ENCODE measurements at places on chromosomes 3 and 15.

GRCh38 chr3:141094790-141095545 is 43.8 kb downstream of the SPSB4 start:
- no peak for DNase-seq

GRCh38 chr3:170037463-170038433 is at the start of gene GPR160:
TSS of gene GPR160 (plus strand) at chr3:170037995. CDS start at chr3:170083973, 45,978 bp downstream.
- DNase-seq = peak; percentile 64

DNA sequence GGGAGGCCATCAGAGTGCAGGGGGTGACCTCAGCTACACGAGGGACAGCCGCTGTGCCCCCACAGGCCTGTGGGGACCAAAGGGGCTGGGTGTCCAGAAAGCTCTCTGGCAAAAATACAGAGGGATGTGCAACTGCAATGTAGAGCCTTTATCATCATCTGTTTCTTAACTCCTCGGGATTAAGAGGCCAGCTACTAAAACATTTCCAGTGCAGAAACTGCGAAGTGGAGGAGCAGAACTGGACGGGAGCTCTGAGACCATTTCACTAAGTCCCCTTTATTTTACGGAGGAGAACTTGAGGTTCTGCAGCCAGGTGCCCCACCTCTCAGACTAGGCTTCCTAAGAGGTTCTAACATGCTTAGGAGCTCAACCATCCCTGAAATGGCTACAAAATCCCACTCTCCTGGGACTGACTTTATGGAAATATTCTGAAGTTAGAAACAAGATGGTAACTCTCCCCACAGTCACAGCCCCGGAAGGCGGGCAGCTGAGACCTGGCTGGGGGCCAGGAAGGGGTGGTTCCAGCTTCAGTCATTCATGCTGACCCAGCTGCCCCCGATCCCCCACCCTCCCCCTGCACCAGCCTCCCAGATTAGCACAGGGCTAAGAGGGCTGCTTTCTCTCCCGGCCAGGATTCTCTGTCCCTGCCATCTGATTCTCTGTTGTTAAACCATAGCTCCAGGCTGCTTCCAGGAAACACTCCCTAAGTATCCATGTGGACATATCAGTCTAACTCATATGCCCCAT is 40.3 kb downstream of the UMPS start:
- DNase-seq = no peak

DNA sequence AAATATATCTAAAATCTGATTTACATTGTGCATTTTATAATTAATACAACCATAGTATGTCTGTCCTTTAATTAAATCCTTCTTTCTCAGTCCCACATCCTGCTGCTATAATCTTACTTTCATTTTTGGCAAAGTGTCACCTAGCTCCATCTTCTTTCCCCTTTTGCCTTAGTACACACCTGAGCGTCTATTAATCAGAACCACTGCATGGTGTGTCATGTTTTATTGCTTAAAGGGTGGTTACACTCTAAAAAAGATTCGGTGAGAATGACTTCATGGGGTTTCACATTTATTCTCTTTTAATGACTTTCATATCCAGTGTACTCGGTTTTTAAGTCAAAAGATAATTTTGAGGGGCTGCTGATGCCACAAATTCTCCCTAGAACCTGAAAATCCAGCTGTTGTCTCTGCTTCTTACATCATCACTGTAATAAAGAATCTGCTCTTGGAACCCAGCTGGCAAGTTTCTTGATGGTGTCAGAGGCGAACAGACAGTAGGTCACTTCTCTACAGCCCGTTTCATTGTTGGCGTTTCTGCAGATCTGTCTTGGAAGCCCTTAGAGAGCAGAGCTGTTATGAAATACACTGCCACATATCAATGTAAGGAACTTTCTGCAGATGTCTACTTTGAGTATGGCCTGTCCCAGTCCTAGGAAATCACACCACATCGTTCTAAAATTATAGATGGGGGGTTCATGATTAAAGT is 99.7 kb downstream of the TIGIT start:
- DNase-seq = no peak

GRCh38 chr3:123656691-123657090 is 71.8 kb upstream of the HACD2 start:
- DNase-seq = no peak

- peak; percentile 0 for DNase-seq
Measured at GRCh38 chr3:67389176-67389575, 265.2 kb downstream of the SUCLG2 start.

DNA sequence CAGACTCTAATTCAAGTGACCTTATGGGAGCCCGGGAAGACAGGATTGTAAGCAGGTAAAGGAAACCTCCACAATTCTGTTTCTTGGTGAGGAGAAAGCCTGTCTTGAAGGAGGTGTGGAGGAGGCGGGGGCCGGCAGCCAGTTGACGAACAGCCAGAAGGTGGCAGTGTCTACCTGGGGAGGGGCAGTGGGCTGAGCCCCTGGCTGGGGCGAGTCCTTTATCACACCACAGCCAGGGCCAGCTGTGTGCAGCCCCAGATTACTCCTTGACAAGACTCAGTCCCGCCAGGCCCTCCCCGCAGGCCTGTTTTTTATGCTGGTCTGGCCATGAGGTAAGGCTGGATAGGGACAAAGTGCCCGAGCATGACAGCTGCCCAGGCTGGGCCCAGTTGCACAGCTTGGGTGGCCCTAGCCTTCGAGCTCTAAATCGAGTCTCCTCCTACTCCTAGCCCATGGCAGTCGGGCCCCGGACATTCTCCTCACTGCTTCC is 40.9 kb upstream of the IDH2 start:
- peak; percentile 42 for DNase-seq

- DNase-seq = no peak
Measured at GRCh38 chr3:182596676-182597410, 196.5 kb upstream of the ATP11B start.

DNA sequence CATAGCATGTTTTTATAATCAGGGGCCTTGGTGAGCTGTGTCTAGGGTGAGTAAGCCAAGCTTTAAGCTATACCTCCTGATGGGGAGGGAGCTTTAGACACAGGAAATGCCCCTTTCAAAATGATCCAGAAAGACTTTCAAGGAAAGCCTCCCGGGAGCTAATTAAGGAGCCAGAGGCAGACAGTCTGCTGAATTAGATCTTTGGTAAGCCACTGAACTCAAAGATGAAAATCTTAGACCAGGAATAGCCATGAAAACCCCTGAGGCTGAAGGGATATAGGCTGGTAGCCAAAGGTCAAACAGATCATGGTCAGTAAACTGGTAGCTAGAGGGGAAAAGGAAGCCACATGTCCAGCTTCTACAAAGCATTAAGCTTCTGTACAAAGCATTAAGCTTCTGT is 42.7 kb upstream of the GAP43 start:
- DNase-seq = no peak

DNA sequence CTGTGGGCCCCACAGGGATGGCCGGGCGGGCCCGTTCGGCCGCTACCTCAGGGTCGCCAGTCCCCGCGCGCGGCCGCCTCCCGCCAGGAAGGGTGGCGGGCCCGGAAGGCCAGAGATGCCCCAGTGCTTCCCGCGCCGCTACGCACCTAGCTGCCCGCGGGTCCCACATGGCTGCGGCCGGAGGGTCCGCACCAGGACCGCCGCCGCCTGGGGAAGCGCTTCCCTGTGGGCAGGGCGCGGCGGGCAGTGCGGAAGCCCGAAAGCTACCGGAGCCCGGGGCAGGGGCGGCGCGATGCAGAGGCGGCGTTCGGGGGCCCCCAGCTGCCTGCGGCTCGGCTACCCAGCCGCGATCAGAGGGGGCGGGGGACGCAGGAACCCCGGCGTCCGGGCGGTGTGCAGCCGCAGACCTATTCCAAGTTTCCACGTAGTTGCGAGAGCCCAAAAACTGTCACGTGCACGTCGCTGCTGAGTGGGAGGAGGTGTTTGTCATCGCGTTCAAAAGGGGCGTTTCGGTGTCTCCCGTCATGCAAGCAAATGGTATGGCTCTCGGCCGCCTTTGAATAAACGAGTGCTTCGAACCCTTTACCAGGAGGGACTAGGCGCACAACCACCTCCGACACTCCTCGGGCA is at the start of gene TRANK1:
Gene TRANK1, minus strand, starts transcription at position 414 of the 630 bp plus-strand sequence. Its CDS starts 245 bp downstream, at position 169.
- peak; percentile 53 for DNase-seq

GRCh38 chr3:97029972-97030371 is 215.6 kb downstream of the EPHA6 start:
- no peak for DNase-seq

DNA sequence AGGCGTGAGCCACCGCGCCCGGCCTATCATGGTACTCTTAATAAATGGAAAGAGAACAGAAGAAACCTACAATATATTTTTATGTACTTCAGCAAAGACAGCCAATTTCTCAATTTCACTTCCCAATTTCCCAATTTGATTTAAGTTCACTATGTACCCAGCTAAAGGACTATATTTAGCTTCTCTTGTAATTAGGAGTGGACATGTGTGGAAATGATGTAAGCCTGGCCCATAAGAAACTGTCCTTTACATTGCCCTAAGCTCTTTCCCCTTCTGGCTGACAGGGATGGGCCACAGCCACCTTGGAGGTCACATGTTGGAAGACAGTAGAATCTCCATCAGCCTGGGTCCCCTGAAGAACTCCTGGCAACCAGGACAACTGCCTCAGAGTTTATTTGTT is 6.2 kb downstream of the TMEM39A start:
- DNase-seq = no peak

DNA sequence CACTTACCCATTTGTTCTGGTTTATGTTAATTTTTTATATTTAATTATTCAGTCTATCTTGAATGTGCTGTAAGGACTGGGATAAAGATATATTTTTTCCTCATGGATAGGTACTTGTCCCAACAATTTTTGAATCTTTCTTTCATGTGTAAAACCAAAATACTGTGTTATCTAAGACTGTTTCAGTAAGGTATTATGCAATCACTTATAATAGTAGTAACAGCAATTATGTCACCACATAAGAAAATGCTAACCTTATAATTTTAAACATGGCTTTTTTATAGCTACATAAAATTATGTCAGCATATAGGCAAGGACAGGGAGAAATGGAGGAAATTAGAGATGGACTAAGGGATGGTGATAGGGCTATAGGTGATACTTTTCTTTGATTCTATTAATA is 2.9 kb upstream of the CTDSPL start:
- no peak for DNase-seq

DNA sequence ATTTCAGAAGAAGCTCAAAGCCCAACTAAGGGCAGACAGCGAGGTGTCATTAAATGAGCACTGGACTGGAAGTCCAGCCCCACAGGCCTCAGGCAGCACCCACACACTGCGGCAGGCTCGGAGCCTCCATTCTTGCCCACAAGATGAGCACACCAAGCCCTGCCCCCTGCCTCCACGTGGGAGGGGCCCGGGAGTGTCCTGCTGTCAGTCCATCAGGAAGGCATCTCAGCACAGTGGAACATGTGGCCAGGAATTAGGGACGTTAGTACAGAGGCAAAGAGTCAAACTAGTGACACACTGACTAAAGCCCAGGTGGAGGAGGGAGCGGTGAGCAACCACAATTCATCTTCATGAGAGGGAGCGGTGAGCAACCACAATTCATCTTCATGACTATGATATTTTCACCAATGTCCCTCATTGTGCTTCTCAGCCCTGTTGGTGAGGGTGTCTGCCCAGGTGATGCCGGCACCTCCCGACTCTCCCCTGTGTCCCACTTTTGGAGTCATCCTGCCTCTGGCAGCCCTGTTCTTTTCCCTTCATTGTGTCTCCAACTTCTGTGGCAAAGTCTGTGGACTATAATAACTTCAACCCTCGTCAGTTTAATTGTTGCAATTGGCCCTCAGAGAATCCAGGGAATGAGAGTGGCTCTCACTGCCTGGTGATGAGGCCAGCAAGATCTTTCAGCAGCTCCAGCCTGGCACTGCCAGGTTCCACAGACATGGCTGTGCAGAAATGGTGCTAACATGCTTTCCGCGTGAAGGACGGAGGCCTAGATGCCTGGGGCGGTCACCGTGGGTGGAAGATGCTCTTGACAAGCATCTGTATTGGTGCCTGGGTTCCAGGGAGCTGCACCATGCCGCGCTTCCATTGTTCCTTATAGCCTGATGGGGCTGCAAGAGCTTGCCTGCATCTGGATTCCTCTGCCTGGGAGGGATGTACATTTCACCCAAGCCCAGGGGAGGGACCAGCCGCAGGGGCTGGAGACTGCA is 23.1 kb upstream of the SKOR1 start:
- DNase-seq = no peak

- DNase-seq = no peak
Measured at GRCh38 chr3:197380786-197381185, 82.4 kb upstream of the DLG1 start.

DNA sequence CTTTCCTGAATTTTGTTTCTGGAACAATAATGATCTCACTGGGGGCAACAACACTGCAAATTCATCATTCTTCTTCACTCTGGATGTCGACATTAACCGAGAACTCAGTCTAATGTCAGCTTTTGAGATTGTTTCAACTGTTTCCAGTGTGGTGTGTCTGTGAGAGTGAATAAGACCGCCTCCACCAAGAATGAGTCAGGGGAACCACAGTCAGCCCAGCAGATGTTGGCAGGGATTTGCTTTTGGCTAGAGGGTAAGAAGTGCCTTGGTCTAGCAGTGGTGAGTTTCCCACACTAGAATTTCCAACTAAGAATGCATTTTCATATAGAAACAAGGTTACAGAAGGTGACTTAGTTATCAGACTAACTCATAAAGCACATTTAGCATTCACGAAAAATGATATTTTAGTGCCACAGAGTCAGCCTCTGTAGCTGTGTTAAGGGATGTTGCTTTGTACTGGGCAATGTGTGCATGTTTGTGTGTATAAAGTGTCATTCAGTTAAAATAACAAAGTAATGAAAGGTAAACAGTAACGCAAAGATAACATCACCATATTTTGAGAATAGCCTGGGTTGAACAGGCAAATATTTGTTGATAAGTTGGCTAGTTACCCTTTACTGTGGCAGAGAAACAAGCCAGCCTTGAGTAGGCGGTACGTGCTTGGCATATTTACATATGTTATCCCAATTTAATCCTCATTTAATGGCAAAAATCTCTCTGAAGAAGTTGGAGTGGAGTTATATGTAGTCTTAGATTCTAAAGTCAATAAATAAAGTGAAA is 33.8 kb downstream of the DRD3 start:
- DNase-seq = no peak

DNA sequence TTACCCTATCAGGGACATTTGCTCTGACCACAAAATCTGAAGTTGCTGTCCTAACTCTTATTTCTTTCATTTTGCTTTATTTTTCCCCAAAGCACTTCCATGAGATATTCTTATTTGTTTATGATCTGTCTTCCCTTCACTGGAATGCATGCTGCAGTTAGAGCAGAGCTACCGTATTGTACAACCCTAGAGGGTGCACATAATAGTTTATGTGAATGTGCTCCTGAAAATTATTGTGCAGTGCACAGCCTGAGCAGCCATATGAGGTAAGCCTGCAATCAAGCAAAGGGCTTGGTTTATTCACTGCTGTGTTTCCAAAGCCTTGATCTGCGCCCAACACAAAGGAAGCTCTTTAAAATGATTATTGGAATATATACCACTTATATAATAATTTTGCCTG is 120.3 kb upstream of the CADPS start:
- no peak for DNase-seq

Measured in GDM1 (cell line).